ENCODE measurements at places on chromosomes 1 and 21. TPM values are rescaled to one million over a fixed set of nuclear protein-coding genes. Genes with fewer than 3 reads are reported as not detected.

- no peak for DNase-seq
These were observed 645.8 kb upstream of the USP24 start for GRCh38 chr1:55860798-55861519.

PSMB2 gene
- total RNA-seq: 82.4 TPM

DNA sequence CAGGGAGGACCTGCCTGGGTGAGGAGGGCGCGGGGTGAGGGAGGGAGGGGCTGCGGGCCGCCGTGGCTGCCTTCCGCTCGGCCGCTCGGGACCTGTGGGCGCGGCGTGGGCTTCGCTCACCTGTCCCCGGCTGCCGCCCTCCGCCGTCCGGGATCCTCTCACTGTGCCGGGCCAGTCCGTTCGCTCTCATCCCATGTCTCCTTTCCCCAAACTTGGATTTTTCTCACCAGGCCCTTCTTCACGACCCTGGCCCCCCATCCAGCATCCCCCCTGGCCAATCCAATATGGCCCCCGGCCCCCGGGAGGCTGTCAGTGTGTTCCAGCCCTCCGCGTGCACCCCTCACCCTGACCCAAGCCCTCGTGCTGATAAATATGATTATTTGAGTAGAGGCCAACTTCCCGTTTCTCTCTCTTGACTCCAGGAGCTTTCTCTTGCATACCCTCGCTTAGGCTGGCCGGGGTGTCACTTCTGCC is 362 bp downstream of the ZBTB48 start:
- DNase-seq: no peak

GRCh38 chr1:178465011-178465410 is 31.8 kb downstream of the CLEC20A start:
- DNase-seq: no peak

- no peak for DNase-seq
These were observed 51.0 kb downstream of the ZBTB18 start for GRCh38 chr1:244102046-244102445.

- DNase-seq: no peak
These were observed 206.4 kb upstream of the PTGFR start for GRCh38 chr1:78284354-78284753.
